ENCODE measurements at places on chromosomes 1 and 21.

GRCh38 chr1:99820546-99820945, 29.6 kb upstream of the AGL start:
- no peak for DNase-seq

DNA sequence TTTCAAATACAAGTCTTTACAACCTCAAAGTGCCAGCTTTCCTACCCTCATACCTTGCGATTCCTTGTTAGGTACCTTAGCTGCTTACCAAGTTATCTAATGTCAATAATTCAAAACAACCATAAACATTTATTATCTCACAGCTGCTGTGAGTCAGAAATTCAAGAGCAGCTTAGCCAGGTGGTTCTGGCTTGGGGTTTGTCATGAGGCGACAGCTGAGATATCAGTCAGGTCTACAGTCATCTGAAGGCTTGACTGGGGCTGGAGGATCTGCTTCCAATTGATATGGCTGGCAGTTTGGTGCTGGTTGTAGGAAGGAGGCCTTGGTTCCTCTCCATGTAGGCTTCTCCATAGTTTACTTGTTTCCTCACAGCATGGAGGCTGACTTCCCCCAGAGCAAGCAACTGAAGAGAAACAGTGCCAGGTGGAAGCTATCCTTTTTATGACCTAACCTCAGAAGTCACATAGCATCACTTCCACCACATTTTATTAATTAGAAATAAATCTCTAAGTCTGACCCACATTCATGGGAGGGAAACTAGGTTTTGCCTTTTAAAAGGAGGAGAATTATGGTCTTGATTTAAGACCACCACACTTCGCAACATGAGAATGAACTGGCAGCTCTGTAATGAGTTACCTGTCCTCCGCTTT, 103.3 kb upstream of the FGGY start:
- no peak for DNase-seq

GRCh38 chr1:60598041-60598910, 484.1 kb upstream of the NFIA start:
- DNase-seq: no peak

DNA sequence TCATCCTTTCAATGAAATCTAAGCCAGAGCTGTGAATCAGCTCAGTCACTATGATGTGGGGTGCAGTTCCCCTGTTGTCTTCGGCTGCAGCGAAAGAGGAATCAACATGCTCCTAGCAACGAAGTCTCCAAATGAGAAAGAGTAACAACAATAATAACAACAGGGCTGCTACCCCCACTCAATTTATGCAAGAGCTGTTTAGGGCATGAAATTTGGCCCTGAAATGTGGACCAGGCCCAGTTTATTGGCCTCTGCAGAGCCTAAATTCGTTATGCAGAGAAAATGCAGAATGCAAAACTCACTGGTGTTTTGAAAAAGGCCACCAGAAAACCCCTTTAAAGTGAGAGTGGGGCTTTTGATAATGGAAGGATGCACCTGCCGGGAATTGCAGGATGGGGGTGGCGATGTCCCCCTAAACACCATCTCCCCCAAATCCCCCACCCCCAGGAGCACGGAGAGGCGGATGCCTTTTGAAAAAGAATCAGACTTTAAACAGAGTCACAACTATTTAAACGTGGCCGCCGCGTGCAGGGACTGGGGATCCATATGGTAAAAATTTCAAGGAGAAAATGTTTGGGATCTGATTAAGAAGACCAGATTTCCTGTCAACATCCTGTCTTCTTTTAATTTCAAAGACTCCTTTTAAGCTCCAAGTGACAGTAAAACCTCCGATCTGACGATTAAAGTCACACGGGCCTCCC, 1.9 kb downstream of the RUNX3 start:
- DNase-seq: no peak

DNA sequence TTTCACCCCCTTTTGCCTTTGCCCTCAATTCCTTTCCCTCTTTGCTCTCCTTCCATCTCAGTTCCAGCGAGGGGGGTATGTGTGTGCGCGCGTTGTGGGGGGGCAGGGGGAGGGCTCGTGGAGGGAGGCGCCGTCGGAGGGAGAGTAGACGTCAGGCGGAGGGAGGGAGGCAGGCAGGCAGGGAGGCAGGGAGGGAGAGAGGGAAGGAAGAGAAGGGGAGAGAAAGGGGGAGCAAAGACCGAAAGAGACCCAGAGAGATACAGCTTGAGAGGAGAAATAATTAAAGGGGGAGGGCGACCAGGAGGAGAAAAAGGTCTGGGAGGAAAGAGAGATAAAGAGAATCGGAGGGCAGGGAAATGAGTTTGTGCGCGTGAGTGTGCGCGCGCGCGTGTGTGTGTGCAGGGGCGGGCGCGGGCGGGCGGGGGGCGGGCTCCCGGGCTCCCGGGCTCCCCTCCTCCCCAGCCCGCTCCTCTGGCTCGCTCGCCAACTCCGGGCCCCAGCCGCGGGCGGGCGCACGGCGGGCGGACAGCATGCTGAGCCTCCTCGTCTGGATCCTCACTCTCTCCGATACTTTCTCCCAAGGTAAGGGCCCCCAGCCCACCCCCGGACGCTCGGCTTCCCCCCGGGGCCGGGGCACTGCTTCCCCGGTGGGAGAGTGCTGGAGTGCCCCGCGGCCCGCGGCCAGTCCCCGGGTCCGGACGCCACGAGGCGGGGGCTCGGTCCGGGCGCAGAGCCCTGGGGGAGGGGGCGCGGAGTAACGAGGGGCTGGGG, at the start of gene KIRREL1:
TSS of gene KIRREL1 (plus strand) at position 499 of the 771 bp plus-strand sequence. CDS start at position 531, 32 bp downstream.
- DNase-seq: no peak

GRCh38 chr1:220974431-220974830, 95.2 kb downstream of the HLX start:
- DNase-seq: no peak

GRCh38 chr1:87464022-87464490, 135.4 kb downstream of the LMO4 start:
- no peak for DNase-seq

- no peak for DNase-seq
Measured at GRCh38 chr1:88875595-88875994, 15.8 kb downstream of the GTF2B start.

GRCh38 chr1:60113028-60113427, 39.5 kb upstream of the C1orf87 start:
- DNase-seq: no peak

DNA sequence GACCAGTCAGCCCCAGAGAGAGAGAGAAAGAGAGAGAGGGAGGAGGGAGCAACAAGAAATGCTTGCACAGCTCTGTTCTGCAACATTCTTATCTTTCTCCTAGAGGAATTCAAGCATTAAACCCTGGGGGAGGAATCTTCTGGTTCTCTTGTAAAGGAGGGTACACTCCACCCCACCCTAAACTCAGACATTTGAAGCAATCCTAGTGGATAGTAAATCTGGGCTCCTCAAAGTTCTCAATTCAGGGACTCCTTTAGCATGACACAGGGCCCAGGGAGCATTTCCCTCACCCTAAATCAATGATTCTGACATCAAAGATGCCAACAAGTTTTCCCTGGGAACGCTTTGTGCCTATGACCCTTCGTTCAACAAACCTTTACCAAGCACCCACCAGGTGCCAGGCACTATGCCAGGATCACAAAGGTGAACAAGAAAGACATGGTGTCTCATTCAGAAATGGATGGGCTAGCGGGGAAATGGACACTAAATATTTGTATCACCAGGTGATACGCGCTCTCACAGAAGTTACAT, 11.9 kb upstream of the CAPN2 start:
- no peak for DNase-seq

GRCh38 chr1:118118469-118118868, 66.6 kb downstream of the SPAG17 start:
- no peak for DNase-seq

DNA sequence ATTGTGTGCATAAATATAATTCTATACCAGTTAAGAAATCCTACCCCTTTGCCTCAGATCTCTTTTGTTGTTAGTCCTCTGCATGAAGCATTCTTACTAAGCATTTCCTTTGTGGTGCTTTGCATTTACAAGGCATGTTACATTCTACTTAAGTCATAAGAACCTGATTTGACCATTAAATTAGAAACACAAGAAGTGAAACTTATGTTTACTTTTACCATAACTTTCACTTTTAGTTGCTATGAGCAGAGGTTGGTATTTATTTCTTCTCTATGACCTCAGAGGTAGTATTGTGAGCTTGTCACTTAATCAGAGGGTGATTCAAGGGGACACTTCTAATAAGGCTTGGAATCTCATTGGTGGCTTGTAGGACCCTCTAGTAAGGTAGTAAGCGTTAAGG, 9.0 kb downstream of the FAM20B start:
- no peak for DNase-seq

GRCh38 chr21:16305686-16306085, 575.9 kb downstream of the USP25 start:
- no peak for DNase-seq

GRCh38 chr1:236560213-236560771, 36.5 kb downstream of the LGALS8 start:
- DNase-seq: no peak

GRCh38 chr1:113891631-113892220, 4.3 kb upstream of the BCL2L15 start:
- DNase-seq: no peak

GRCh38 chr1:88662723-88663122, 21.4 kb upstream of the PKN2 start:
- no peak for DNase-seq

DNA sequence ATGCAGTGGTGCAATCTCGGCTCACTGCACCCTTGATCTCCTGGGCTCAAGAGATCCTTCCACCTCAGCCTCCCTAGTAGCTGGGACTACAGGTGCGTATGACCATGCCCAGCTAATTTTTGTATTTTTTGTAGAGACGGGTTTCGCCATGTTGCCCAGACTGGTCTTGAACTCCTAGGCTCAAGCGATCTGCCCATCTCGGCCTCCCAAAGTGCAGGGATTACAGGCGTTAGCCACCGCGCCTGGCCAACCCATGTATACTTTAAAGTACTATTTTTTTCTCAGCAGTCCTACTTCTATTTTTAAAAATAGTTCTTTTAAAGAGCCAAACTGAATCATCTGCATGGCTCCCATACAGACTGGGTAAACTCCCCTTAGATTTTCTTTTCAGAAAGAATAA, 3.5 kb downstream of the STK40 start:
- DNase-seq: no peak

DNA sequence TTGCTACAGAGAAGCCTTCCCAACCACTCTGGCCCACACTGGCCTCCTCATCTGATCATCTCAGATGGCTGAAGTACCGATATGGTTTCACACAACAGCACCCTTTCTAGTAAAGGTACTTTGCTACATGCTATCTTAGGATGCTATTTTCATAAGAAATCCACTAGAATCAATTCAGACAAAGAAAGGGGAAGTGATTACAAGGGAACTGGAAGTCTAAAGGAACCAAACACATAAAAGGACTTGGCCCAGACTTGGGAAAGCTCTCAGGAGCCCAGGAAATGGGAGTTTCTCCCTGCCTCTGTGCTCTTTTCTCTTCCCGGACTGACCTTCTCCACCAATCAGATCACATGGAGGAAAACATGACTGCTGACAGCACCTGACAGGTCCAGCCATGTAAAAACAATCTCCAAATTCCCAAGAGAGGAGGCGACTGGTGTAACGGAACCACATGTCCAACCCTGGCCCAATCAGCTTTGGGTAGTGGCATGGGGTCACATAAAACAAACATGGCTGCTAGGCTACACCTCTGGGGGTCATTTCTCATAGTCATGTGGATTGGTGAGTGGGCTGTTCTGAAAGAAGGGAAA, 12.7 kb upstream of the FOXE3 start:
- no peak for DNase-seq

GRCh38 chr1:28159680-28160079, 16.8 kb downstream of the PTAFR start:
- DNase-seq: no peak

DNA sequence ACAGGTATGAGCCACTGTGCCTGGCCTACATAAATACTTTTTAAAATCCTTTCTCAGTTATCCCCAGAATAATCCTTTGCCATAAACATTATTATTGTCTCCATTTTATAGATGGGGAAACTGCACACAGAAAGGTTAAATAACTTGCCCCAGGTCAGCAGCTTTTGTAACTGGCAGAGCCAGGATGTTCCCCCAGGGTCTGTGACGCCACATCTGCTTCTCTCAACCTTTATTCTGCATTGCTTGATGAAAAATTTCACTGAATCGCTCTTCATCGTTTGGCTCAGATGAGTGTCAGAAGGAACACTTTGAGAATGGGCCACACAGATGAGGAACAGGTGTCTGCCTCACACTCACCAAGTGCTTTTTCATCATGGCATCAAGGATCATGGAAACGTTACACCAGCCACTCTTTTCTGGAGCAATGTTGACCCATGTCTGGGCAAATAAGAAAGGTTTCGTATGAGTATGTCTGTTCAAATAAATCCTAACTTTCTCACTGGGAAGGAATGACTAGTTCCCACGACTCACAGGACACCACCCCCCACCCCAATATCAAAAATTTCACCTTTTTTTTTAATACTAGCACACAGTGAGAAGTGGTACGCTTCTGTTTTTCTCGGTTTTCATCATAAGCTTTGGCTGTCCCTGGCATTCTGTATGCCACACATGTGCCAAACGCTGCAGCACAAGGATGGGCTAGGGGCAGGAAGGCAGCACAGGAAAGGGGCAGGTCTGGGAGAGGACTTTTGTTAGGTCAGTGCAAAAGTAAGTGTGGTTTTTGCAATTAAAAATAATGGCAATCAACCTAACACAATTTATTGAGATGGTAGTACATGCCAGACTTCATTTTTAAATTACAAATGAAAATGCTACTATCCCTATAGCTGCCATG, 9.0 kb upstream of the PTGFRN start:
- no peak for DNase-seq

DNA sequence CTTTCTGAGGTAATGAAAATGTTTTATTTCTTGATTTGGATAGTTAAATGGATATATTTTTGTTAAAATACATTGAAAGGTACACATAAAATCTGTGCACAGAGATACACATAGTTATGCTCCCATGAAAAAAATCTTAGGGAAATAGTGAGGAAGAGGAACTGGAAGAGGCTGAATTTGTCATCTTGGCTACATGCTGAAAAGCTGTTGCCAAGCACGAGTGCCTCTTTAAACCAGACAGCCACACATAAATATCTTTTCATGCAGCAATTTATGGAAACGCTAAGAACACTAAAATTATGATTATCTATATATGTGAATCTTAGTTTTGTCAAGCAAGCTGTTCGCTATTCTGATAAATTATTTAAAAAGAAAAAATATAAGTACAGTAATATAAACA, 12.8 kb upstream of the ADAR start:
- no peak for DNase-seq

- no peak for DNase-seq
Measured at GRCh38 chr1:12456979-12457378, 161.0 kb downstream of the DHRS3 start.

DNA sequence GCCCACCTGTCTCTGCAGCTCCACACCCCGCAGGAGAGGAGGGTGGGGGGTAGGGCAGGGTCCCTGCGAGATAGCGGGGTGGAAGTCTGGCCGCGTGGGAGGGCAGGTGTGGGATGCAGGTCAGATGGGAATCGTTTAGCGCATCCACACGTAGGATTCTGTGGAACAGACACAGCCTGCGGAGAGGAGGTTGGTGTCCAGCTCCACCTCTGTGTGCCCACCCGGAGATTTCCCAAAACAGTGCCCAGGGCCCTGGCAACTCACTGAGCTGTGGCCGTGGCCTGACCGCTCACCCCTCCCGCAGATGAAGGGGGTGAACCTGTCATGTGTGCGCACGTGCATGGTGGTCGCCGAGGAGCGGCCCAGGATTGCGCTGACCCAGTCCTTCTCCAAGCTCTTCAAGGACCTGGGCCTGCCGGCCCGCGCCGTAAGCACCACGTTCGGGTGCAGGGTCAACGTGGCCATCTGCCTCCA, 46.9 kb downstream of the S100B start:
- no peak for DNase-seq
